CD4-positive, alpha-beta T cell treated with Interleukin-2 at 100 ng/mL for 4 hours (primary cell): ENCODE measurements at places on chromosomes 12 and 14.

DNA sequence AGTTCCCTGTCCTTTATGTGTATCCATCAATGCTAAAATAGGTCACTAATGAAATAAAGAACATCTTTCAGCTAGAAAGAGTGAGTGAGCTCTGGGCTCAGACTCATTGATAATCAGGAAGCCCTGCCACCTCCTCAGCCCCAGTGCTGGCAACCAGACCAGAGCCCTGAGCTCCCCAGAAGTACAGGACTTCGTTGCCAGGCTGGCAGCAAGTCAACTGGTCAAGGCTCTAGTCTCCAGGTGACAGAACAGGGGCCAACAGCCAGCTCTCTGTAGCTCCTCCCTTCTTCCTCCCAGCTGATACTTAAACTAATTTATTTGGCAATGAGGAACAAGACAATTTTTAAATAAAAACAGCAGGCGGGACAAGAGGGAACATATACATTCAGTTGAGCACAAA, 145.3 kb downstream of the EGLN3 start:
- no peak for DNase-seq

DNA sequence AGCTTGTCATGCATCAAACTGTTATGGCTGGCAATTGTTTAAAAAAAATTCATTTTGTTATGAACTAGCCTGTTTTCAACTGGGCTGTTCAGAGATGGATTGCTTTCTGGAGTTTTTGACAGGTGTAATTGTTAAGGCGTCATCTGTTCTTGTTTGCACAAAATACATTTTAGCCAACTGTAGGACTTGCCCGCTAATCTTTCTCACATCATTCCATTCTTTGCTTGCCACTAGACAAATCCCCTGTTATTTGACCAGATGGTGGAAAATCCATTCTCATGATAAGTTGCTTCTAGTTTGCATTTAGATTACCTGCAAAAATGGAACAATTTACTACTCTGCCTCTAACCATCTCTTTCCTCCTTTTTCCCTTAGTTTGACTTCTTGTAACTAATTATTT, 114.3 kb downstream of the NPAS3 start:
- no peak for DNase-seq

- DNase-seq, result no peak
These were observed 127.7 kb upstream of the SLCO1C1 start for GRCh38 chr12:20567413-20567812.

GRCh38 chr12:53059434-53060063, 9.7 kb downstream of the TNS2 start:
- no peak for DNase-seq

DNA sequence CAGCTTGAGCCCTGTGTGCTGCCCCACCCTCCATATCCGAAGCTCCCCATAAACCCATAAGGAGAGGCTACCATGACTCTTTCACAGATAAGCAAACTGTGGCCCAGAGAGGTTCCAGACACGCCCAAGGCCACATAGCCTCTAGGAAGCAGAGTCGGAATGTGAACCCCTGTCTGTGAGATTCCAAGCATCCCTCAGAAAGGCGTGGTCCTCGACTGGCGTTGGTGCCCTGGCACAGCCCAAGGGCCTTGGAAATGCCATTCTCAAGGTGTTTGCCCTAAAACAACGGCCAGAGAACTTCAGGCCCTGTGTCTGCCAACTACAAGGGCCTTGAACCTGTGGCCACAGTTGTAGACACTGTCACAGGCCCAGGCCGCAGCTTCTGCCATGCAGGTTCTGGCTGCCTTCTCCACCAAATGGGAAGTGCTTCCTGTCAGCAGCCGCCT, 8.5 kb upstream of the DIO3 start:
- no peak for DNase-seq

DNA sequence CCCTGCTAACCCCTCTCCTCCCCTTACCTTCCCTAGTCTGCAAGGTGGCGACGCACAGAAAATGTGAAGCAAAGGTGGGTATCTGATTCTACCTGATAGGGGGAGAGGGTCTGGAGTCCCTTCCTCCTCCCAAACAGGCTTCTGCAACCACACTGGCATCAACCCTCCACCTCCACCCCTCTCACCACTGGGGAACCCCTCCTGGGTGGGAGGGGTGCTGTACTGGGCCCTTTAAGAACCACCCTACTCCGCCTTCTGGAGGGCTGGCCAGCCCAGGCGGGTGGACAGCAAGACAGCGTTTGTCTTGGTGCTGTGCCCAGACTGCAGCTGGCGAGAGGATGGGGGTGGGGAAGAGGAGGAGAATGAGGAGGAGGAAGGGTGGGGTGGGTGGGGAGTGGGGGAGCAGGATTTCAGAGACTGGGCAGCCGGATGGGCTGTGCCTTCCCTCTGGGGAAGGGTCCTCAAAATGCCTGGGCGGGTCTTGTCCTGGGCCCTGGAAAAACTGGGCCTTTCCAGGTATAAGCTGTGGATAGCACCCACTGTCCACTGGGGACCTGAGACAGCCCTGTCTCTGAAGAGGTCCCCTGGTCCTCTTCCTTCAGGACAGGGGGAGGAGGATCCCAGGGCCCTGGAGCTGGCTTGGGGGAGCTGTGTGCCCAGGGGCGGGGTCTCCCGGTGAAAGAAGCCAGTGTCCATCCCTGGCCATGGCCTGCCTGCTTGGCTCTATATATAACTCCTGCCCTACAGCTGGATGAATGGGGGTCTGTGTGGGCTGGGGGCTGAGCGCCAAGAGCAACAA, 2.8 kb downstream of the TNS2 start:
- no peak for DNase-seq

- DNase-seq, result no peak
These were observed 10.5 kb upstream of the HHIPL1 start for GRCh38 chr14:99634443-99634842.

GRCh38 chr12:26360062-26360461, 164.7 kb downstream of the SSPN start:
- no peak for DNase-seq

DNA sequence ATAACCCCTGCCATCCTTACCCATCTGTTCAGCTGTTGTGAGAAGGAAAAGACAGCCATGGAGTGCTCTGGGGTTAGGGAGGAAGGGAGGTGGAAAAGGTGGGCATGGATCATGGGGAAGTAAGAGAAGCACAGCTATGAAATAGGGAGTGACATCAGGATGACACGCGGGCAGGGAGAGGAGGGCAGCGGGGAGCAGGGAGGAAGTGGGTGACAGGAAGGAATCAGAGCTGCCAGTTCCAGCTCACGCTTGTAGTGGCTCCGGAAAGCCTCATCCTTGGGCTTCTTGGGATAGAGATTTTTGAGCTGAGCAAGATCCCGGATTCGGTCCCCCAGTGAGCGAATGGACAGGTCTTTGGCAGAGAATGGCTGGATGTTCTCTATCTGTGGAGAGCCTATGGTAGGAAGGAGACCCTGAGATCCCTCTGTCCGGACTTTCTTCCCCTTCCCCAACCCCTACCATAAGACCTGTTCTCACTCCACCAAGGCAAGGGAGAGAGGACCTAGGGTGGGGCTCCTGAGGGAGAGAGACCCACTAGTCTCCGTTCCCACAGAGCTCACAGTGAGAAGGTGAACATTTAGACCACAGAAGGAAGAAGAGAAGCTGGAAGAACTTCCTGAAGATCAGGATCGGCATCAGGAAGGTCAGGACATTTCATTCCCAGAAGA, 10.3 kb downstream of the NAB2 start:
- no peak for DNase-seq

DNA sequence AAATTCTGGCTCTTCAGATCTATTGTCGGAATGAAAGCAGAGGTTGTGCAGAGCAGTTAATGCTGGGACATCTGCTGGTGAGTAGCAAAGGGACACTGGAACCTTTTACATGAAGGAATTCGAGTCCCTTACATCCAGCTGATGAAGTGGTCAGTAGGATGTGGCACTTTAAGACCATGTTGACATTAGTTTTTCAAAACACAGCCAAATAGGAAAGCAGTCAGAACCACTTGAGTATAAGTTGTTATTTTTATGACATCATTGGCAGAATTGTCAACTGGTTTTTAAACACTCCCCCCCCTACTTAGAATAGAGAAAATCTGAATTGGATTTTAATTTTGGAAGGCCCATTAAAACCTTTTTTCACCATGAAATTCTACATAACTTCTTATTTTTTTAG, 46.8 kb upstream of the AMN start:
- no peak for DNase-seq

- peak; percentile 64 for DNase-seq
These were observed 20.0 kb upstream of the TCP11L2 start for GRCh38 chr12:106282457-106283097.
